Colonic mucosa (tissue), 4 donors: ENCODE measurements at places on chromosomes 5 and 9.
A peak's percentile ranks its signal among the peaks of the same experiment; 100 is the strongest.

DNA sequence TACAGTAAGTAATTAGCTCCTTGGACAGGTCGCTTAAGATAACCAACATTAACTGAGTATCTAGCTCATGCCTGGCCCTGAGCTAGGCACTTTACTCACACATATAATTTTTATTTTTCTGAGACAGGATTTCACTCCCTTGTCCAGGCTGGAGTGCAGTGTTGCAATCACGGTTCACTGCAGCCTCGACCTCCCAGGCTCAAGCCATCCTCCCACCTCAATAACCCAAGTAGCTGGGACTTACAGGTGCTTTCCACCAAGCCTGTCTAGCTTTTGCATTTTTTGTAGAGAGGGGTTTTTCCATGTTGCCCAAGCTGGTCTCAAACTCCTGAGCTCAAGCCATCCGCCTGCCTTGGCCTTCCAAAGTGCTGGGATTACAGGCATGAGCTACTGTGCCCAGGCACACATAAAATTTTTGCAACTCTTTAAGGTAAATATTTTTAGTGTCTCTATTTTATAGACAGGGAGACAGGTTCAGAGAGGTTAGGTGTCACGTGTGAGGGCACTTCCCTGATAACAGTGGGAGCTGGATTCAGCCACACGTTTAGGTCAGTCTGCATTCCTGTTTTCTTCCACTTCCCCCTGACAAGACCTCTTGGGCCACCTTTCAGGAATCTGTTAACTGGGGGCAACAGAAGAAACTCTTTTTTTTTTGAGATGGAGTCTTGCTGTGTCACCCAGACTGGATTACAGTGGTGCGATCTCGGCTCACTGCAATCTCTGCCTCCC is 18.2 kb downstream of the HBEGF start:
- DNase-seq: no peak

- no peak for DNase-seq
Measured at GRCh38 chr5:40227366-40227765, 452.3 kb upstream of the PTGER4 start.

- peak; percentile 74 for DNase-seq
Measured at GRCh38 chr5:53095931-53096525, 13.5 kb downstream of the MOCS2 start.

- DNase-seq: no peak
Measured at GRCh38 chr5:138386290-138386689, 33.8 kb downstream of the KDM3B start.

DNA sequence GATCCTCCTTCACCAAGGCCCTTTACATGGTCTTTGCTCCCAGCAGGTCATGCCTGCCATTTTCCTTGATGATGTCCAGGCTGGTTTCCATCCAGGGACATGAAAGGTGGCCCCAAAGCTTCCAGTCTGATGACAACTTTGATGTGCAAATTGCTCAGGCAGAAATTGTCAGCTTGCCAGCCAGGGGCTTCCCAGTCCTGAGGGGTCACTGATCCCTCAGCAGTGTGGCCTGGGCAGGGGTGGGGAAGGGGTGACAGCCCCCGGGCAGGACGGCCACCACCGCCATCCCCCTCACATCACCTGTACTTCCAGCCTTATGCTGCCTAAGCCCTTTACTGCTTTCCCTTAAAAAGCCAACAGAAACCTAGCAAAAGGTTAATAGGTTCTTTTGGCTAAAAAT is 96.3 kb downstream of the ANKRD33B start:
- DNase-seq: no peak
